ENCODE measurements at places on chromosomes 2 and 18.

DNA sequence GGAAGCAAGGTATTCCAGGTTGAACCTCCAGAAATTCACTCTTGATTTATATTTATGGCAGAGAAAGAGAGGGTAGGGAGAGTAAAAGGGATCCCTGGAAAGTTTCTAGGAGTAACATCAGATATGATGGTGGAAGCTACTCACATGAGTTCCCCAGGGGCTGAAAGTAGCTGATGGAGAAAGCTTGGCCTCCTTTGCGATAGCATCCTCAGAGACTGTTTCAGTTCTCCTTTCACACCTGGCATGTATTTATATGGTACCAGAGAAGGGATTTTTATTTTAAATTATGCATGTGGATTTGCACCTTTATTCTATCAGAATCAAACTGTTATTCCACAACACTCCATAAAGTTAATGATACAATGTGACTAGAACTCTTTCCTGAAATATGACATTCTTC is 126.3 kb upstream of the OSR1 start:
- DNase-seq, result no peak

DNA sequence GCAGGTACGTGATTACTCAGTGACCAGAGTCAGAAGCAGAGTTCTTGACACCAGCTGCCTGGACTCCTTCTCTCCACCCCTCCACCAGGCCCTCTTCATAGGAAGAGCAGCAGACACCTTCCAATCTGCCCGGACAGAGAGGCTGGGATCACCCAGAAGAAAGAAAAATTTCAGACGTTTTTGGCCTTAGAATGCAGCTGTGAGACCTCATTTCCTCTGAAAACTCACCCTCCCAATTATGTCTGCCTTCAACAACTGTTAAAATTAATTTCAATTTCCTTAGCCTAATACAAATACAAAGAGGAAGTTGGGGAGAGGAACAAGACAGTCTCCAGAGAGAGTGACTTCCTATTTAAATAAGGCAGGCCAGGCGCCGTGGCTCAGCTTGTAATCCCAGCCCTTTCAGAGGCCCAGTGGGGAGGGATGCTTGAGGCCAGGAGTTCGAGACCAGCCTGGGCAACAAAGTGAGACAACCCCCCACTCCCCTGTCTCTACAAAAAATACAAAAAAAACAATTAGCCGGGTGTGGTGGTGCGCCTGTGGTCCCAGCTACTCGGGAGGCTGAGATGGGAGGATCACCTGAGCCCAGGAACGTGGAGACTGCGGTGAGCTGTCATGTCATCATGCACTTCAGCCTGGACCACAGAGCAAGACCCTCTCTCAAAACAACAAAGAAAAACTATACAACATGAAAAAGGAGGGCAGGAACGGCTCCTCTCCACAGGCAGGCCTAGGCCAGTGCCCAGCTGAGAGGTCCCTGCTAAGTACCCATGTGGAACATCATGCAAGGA is 1.6 kb downstream of the SLC66A2 start:
- DNase-seq, result no peak

- no peak for DNase-seq
These were observed 38.8 kb downstream of the AOX1 start for GRCh38 chr2:200624658-200625057.

- DNase-seq, result no peak
These were observed 466.0 kb downstream of the PTH2R start for GRCh38 chr2:208872591-208872990.

- no peak for DNase-seq
These were observed 109.6 kb upstream of the FOSL2 start for GRCh38 chr2:28282861-28283646.

- peak; percentile 44 for DNase-seq
These were observed 683 bp downstream of the GBX2 start for GRCh38 chr2:236167297-236168109.

DNA sequence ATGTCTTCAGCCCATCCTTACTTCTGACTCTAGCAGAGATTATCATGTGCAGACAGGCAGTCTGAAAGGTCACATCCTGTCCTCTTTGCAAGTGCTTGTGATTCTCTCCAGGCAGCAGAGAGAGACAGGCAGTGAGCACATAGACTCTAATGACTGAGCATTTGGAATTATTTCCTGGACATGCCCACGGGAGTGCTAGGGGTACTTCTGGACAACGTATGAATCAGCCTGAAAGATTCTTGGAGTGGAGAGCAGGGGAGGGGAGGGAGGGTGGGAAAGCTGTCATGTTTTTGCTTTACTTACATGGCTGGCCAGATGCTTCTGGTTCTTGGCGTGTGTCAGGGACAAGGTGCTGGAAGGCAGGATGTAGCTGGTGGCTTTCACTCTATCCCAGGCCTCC is 150.6 kb downstream of the RIF1 start:
- DNase-seq, result no peak

GRCh38 chr2:190599073-190599472 is 49.8 kb upstream of the NAB1 start:
- no peak for DNase-seq

DNA sequence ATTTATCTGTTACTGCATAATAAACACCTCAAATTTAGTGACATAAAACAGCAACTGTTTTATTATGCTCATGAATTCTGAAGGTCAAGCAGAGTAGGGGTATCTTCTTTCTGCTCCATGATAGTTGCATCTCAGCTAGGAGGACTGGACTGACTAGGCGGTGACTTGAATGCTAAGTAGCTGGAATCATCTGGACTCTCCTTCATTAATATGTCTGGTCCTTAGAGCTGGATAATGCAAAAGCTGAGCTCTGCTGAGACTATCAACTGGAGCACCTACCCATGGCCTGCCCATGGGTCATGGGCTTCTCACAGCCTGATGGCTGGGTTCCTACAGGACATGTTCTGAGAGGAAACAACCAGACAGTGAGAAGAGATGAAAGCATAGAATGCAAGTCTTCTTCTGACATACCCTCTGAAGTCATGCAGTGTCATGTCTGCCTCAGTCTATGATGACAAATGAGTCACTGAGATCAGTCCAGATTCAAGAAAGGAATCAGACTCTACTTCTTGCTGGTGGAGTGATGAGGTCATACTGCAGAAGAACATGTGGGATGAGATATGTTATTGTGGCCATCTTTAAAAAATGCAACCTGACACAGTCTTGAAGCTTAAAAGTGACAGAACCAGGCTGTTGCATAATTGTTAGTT is 174.2 kb upstream of the OSR1 start:
- DNase-seq, result no peak
